T follicular helper cell (primary cell): ENCODE measurements at places on chromosomes 11 and 22.
A peak's percentile ranks its signal among the peaks of the same experiment; 100 is the strongest.

- no peak for DNase-seq
Observed at GRCh38 chr11:16382638-16383380, 26.5 kb upstream of the SOX6 start.

DNA sequence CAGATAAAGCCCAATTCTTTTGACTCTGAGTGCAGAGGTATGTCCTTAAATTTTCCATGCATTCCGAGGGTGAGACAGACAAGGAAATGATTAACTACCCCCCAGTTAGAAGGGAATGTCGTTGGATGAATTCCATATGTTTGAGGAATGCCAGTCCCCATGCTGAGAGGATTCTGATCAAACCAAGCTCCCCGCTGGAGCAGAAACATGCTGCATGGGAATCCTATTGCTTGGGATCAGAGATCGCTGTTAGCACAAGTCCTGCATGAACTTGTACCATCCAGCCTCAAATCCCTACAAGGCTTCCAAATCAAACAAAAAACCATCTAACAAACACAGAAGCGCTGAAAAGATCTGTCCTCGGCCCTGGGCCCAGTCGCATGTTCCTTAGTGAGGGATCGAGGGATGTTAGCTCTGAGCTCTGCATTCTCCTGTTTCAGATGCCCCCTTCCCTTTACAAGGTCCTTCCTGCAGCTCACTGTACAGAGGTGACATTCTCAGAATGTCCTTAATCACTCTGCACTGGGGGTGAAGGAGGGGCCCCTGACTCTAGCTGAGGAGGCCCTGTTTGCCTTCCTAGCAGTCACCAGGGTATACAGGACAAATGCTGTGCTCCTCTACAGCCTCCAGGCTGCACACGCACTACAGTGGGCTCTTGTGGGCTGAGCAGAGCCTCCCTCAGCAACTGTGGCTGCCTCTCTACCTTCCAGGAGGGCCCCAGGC, 353.4 kb downstream of the TENM4 start:
- no peak for DNase-seq

DNA sequence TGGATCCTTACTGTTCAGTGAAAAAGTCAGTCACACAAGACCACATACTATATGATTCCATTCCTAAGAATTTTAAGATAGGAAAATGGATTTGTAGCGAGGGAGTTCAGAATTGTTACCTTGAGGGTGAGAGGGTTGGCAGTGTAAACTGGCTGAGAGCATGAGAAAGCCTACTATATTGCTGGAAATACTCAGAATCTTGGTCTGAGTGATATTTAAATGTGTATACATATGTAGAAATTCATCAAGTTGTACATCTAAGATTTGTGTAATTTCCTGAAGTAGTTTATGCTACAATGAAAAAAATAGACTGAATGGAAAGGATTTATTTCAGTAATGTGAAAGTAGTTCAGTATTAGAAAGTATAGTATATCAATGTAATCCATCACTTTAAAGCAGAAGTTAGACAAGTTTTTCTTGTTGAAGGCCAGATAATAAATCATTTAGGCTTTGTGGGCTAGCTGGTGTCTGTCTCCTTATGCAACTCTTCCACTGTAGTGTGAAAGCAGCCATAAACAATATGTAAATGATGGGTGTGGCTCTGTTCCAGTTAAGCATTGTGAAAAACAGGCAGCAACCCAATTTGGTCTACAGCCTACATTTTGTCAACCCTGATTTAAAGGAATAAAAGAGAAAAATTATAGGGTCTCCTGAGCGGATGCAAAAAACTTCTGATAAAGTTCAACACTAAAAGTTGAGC, 127.2 kb upstream of the THY1 start:
- DNase-seq = no peak

DNA sequence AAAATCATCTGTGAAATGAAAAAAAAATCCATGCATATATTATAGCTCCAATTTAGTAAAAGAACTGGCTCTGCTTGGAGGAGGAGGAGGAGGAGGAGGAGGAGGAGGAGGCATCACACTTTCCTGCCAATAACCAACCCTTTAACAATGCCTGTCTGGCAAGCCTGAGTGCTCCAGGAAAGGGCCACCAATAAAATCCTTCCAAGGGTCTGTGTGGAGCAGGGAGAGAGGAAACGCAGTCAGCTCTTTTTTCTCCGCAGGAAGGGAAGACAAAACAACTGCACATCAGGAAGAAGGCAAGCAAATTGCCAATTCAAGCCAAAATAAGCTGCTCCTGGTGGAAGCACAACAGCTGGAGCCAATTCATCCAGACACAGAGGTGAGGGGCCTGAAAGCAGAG, 139.0 kb downstream of the KCNC1 start:
- DNase-seq = no peak

GRCh38 chr11:20038412-20038811, 121.9 kb downstream of the DBX1 start:
- no peak for DNase-seq

DNA sequence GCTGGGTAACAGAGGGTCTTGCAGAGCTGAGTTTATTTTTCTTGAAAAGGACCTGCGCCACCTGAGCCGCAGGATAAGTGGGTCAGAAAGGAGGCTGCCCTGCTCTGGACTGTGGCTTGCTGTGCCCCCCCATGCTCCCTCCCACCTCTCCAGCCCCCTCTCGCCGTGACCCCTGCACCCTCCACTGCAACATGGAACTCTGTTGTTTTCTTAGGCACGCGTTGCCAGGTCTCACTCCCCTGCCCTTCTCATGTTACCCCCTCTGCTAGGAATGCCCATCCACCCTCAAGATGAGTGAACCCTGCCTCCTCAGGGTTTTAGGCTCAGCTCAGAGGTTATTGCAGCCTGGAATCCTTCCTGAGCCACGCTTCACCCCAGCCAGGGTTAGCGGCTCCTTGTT, 10.8 kb downstream of the ETS1 start:
- DNase-seq = no peak

DNA sequence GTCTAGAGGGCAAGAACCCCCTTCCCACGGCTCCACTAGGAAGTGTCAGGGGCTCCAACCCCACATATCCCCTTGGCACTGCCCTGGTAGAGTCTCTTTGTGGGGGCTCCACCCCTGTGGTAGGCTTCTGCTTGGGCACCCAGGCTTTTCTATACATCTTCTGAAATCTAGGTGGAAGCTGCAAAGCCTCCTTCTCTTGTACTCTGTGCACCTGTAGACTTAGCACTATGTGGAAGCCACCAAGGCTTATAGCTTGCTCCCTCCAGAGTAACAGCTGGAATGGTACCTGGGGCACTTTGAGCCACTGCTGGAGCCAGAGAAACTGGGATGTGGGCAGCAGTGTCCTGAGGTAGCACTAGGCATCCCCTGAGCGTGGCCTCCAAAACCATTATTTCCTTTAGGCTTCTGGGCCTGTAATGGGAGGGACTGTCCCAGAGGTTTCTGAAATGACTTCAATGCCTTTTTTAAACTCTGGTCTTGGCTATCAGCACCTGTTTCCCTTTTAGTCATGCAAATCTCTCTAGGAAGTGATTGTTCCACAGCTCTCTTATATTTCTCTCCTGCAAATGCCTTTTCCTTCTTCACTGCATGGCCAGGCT, 68.4 kb downstream of the TRAF6 start:
- no peak for DNase-seq

DNA sequence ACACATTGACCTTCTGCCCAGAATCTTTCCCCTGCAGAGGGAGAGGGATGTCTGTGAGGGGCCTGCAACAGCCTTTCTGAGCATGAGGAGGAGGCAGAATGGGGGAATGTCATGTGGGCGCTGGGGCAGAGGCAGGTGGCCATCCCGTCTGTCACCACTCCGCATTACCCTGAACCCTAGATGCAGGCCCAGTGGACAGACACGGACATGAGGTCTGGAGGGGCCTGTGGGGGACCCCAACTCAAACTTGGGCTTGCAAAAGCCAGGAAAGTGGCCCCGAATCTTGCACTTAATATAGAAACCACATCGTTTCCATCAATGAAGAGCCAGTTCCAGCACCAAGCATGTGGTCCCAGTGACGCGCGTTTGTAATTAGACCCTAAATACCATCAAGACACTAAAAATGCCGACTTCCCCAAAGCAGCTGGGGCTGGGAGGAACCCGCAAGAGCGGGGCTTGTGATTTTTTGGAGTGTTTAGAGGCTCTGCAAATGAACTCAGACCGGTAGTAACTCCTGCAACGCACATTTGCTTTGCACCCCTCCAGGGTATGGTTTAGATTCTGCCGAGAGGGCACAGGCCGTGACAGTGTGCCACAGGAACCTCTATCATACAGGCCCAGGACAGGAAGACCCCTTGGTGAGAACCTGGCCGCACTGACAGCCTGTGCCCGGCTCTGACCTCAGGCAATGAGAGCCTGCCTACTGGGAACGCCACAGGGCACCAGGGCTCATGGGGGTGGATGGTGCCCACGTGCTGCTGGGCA, 109.3 kb downstream of the CTTN start:
- DNase-seq = no peak

GRCh38 chr11:119323532-119324033, 6.7 kb upstream of the MCAM start:
- peak; percentile 70 for DNase-seq

DNA sequence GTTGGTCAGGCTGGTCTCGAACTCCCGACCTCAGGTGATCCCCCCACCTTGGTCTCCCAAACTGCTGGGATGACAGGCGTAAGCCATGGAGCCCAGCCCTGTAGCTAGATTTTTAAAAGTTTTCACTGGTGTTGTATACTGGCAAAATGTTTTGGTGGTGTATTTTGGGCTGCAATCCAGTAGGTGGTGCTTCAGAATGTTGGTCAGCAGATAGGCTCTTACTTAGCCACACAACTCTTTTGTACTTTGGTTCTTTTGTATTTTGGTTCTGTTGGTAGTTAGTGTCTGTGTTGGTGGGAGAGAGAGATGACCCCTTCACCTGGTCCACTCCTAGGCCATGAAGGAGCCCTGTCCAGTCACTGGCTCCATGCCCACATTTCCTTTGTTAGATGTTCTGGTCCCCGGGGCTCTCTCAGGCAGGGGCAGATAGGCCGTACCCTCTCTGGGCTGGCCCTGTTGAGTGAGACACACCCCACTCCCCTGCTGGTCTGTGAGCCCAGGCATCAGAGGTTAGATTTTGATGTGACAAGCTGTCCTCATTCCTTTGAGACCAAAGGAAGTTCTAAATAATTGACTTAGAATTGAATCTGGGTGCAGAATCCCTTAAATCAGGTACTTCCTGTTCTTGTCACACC, 123.8 kb downstream of the DDX10 start:
- DNase-seq = no peak

- no peak for DNase-seq
Observed at GRCh38 chr11:104934594-104934993, 33.8 kb downstream of the CASP4 start.

DNA sequence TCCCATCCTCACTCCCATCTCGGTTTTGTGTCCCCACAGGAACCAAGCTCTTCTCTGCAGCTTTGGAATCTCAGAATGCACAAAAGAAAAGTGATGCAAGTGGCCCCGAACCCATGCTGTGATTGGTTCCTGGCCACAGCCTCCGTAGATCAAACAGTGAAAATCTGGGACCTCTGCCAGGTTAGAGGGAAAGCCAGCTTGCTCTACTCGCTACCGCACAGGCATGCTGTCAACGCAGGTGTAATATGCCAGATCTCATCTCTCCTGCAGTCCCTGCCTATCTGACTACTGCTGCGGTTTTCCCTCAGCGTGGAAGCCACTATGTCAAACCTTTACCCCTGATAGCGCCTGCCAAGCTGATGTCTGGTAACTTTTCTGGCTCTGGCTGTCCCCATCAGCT, 200.5 kb upstream of the LRRC4C start:
- DNase-seq = no peak

- no peak for DNase-seq
Observed at GRCh38 chr11:40188848-40189247, 1270.6 kb downstream of the LRRC4C start.

DNA sequence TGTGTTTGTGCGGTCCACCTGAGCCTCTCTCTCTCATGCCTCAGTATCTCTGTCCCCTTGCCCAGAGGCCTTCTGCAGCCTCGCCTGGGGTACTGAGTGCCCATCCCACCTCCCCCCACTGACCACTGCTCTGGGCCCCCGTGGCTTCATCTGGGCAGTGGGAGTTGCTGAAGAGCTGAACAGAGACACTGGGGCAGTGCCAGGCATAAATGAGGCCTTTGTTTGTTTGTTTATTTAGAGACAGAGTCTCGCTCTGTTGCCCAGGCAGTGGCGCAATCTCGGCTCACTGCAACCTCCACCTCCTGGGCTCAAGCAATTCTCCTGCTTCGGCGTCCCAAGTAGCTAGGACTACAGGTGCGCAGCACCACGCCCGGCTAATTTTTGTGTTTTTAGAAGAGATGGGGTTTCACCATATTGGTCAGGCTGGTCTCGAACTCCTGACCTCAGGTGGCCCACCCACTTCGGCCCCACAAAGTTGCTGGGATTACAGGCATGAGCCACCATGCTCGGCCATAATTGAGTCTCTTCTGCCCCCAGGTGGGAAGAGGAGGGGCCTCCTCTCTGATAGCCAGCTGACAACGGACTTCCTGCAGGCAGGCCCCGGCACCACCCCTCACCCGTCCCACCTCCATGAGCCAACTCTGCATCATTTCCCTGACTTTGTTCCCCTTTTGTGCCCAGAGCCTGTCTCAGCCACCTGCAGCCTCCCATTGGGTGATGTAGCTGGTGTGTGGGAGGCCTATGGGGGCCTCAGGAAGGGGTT, 9.3 kb downstream of the CRYBB3 start:
- DNase-seq = no peak

DNA sequence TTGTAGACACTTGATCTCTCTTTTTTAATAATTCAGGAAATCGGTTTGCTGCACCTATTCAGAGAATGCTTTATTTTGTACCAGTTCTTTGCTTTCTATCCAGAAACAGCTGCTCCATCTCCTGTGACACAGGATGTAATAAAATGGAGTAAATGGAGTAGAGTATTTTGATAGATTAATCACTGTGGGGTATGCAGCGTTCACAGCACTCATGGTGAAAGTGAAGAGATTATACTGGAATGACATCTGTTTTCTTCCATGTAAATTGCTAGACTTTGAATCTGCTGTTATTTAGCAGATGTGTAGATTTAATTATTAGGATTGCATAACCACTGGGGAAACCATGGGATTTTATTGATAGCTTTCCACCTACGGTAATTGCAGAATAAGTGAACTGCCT, 227.3 kb upstream of the ARHGAP42 start:
- DNase-seq = no peak

GRCh38 chr11:94740083-94741021, 27.8 kb upstream of the AMOTL1 start:
- no peak for DNase-seq
